Colonic mucosa (tissue), 4 donors: ENCODE measurements at places on chromosomes 4 and X. TPM values are rescaled to one million over a fixed set of nuclear protein-coding genes. Genes with fewer than 3 reads are reported as not detected.

GRCh38 chrX:94831364-94831763 is 1157.4 kb downstream of the FAM133A start:
- DNase-seq = no peak
- H3K36me3 ChIP-seq = no peaks in the 10 kb centered on the region
- no peaks in the 10 kb centered on the region for H3K4me1 ChIP-seq
- no peaks in the 10 kb centered on the region for H3K27me3 ChIP-seq
- no peak overlapping the region for H3K27ac ChIP-seq
- no peak overlapping the region for H3K4me3 ChIP-seq

- H3K27ac ChIP-seq = no peak overlapping the region
- no peak for DNase-seq
- H3K36me3 ChIP-seq = no peaks in the 10 kb centered on the region
- no peak overlapping the region for H3K4me3 ChIP-seq
Observed at GRCh38 chr4:140078366-140078765, 75.6 kb downstream of the MAML3 start.

DNA sequence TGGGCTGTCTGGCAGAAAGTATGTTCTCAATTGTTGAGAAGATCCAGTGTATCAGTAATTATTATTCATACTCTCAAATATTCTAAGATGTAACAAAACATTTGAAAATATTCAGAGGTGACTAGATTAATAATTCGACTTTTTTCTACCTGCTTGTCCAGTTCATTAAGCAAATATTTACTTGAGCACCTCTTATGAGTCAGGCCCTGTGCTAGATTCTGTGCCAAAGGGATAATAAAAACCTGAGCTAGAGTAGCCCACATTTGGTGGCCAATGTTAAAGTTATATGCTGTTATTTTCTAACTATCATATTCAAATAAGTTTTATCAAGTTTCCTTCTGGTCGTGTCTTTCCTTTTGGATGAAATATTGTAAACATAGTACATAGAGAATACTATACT is 58.5 kb downstream of the ARHGAP10 start:
- H3K27me3 ChIP-seq = no peaks in the 10 kb centered on the region
- DNase-seq = no peak
- H3K36me3 ChIP-seq = no peaks in the 10 kb centered on the region
- H3K4me3 ChIP-seq = no peak overlapping the region

- H3K27ac ChIP-seq = no peak overlapping the region
- DNase-seq = no peak
- H3K4me3 ChIP-seq = no peak overlapping the region
- H3K36me3 ChIP-seq = no peaks in the 10 kb centered on the region
- no peaks in the 10 kb centered on the region for H3K4me1 ChIP-seq
Observed at GRCh38 chr4:99861120-99861905, 32.9 kb downstream of the LAMTOR3 start.

TRIM2 gene
- total RNA-seq = 151 TPM

DNA sequence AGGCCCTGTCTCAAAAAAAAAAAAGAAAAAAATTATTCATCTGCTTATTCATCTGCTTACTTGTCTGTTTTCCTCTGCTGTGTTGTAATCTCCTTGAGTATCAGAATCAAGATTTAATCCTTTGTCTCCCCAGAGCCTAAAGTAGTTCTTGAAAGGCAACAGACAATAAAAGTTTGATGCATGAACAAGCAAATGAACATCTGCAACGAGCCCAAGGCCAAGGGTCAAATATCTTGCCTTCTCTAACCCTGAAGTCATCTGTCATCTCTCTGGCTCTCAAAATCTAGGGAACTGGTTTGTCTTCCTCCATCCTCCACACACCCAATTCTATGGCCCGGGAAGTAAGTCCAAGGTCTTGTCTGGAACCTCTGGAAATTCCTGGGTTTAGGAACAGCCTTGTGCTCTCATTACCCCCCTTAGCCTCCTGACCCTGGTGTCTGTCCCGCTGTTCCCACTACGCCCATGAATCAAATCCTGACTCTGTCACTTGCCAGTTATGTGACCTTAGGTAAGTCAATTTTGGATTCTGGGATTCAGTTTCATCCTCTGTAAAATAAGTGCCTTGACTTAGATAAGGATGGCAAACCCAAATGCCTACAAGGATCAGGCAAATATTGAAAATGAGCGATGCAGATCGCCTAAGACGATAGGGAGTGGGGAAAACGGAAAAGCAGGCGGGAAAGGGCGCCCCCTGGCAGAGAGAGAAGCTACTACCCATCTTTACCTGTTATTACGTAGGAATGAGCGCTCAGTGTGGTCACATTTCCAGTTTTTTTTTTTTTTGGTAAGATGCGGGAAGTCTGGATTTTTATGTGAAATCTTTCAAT is 102.7 kb upstream of the DHX15 start:
- DNase-seq = peak; percentile 54
- H3K27me3 ChIP-seq = no peaks in the 10 kb centered on the region
- H3K4me3 ChIP-seq = no peak overlapping the region
- H3K27ac ChIP-seq = no peak overlapping the region

- no peak overlapping the region for H3K4me3 ChIP-seq
- DNase-seq = peak; percentile 77
- H3K36me3 ChIP-seq = no peaks in the 10 kb centered on the region
- no peak overlapping the region for H3K27ac ChIP-seq
Observed at GRCh38 chrX:78024349-78025059, 55.1 kb upstream of the PGAM4 start.

GRCh38 chr4:183118141-183118540 is 19.1 kb downstream of the WWC2 start:
- no peaks in the 10 kb centered on the region for H3K27me3 ChIP-seq
- H3K36me3 ChIP-seq = no peaks in the 10 kb centered on the region
- DNase-seq = no peak

DNA sequence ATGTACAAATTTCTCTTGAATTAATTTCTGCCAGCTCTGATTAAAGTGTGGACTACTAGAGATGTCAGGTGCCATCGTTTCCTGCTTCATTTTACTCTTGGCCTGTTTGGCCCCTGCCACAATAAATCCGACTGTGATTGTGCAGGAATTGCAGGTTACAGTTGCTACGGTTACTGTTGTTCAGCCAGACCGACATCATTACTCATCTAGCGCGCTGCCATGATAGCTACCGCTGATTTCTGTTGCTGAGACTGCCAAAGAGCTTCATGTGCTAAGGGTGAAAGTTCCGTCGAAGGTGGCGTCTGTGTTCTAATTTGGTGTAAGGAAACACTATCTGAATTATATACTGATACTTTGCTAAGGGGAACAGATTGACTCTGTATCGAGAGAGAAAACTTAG is 22.1 kb downstream of the SLIT2 start:
- DNase-seq = no peak
- H3K27ac ChIP-seq = no peak overlapping the region
- H3K4me3 ChIP-seq = no peak overlapping the region
- H3K27me3 ChIP-seq = no peaks in the 10 kb centered on the region

GRCh38 chr4:30832639-30833038 is 112.5 kb downstream of the PCDH7 start:
- DNase-seq = no peak
- no peak overlapping the region for H3K4me3 ChIP-seq

GRCh38 chr4:98939438-98939837 is 10.5 kb upstream of the EIF4E start:
- H3K27ac ChIP-seq = no peak overlapping the region
- no peak overlapping the region for H3K4me3 ChIP-seq
- H3K4me1 ChIP-seq = no peaks in the 10 kb centered on the region
- H3K27me3 ChIP-seq = no peaks in the 10 kb centered on the region

DNA sequence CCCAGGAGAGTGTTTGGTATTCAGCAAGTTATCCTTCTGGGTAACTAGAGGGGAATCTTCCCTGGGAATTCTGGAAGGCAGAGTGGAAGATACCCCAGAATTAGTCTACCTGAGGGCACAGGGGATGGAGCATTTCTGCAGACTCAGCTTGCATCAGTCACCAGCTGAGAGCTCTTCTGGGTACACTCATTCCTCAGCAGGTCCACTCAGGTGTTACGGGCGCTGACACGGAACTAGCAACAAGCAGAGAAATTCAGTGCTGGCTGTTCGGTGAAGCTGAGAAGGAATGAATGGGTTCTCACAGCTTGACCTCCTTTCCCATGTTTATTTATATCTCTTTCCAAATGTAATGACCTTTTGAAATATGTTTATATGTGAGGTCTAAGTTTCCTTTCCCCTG is 106.0 kb upstream of the PNPLA4 start:
- no peaks in the 10 kb centered on the region for H3K36me3 ChIP-seq
- no peaks in the 10 kb centered on the region for H3K4me1 ChIP-seq
- H3K27me3 ChIP-seq = no peaks in the 10 kb centered on the region
- no peak overlapping the region for H3K27ac ChIP-seq
- no peak overlapping the region for H3K4me3 ChIP-seq

GRCh38 chrX:55167124-55167803 is 52.9 kb upstream of the PAGE5 start:
- H3K27ac ChIP-seq = no peak overlapping the region
- no peaks in the 10 kb centered on the region for H3K36me3 ChIP-seq
- H3K4me1 ChIP-seq = no peaks in the 10 kb centered on the region
- H3K4me3 ChIP-seq = no peak overlapping the region
- H3K27me3 ChIP-seq = no peaks in the 10 kb centered on the region
- DNase-seq = no peak

FAT4 gene
- 1.5 TPM for total RNA-seq

GLUD2 gene
- 0.74 TPM for total RNA-seq

GRCh38 chrX:16123222-16123786 is at the start of gene GRPR:
GRPR (plus strand) TSS chrX:16123565; CDS start chrX:16123954, 389 bp downstream.
- no peaks in the 10 kb centered on the region for H3K36me3 ChIP-seq
- H3K27me3 ChIP-seq = no peaks in the 10 kb centered on the region
- H3K27ac ChIP-seq = no peak within 1 kb of the TSS
- peak; percentile 79 for DNase-seq

- no peaks in the 10 kb centered on the region for H3K36me3 ChIP-seq
- no peak overlapping the region for H3K4me3 ChIP-seq
- DNase-seq = no peak
- no peaks in the 10 kb centered on the region for H3K27me3 ChIP-seq
- no peak overlapping the region for H3K27ac ChIP-seq
Observed at GRCh38 chr4:116243431-116243830, 841.9 kb downstream of the TRAM1L1 start.

H2BW2 gene
- not detected for total RNA-seq

GRCh38 chrX:82734140-82734539 is 774.0 kb upstream of the POU3F4 start:
- H3K27me3 ChIP-seq = no peaks in the 10 kb centered on the region
- H3K27ac ChIP-seq = no peak overlapping the region
- DNase-seq = no peak
- H3K4me1 ChIP-seq = no peaks in the 10 kb centered on the region
- H3K4me3 ChIP-seq = no peak overlapping the region
- H3K36me3 ChIP-seq = no peaks in the 10 kb centered on the region

- DNase-seq = no peak
- H3K4me1 ChIP-seq = no peaks in the 10 kb centered on the region
- H3K4me3 ChIP-seq = no peak overlapping the region
Observed at GRCh38 chr4:137700072-137700471, 167.8 kb upstream of the PCDH18 start.

TCEAL9 gene
- total RNA-seq = 23.9 TPM

DNA sequence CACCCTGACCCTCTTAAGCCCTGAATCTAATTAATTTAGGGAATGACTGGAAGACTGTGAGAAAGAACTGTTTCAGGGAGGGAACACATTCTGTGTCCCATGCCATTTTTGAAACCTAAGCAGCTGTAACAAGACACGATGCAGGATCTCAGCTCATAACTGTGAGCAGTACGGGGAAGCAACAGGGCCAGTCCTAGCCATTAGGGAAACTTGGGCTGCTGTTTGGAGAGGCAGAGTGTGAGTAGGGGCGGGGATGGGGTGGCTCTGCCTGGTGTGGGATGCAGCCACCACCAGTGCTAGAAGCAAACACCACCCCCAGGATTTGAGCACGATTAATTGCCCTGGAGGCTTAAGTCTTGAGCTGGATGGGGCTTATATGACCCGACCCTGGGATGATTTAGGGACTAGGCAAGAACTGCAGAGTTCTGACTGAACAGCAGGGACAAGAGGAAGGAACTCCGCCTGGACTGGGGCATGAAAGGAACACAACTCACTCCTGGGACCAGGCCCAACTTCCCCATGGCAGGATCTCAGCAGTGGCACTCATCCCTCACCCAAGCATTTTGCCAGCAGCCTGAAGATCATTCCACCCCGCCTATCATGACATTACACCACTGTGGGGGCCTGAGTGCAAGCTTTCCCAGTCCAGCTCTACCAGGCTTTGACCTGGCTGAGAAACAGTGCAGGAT is 43.1 kb downstream of the ATRX start:
- no peak for DNase-seq
- H3K4me1 ChIP-seq = no peaks in the 10 kb centered on the region
- H3K27me3 ChIP-seq = no peaks in the 10 kb centered on the region
- no peak overlapping the region for H3K4me3 ChIP-seq
- no peaks in the 10 kb centered on the region for H3K36me3 ChIP-seq
- H3K27ac ChIP-seq = no peak overlapping the region

DNA sequence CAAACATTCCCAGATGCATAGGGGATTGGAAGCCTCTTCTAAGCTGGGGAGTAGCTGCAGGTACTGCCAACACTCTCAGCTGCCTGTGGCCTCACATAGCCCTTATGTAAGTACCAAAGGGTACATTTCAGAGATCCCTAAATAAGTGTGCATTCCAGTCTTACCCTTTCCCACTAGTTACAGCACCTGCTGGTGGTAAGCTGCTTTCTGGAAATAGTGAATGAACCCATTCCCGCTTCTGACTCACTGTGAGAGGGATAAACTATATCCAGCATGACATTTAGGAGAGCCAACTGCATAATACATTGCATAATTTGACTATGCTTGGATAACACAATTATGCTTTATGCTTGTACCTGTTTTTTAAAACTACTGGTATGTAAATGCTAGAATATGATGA is 149.0 kb downstream of the FAM13A start:
- no peak for DNase-seq
- no peaks in the 10 kb centered on the region for H3K4me1 ChIP-seq
- H3K27ac ChIP-seq = no peak overlapping the region
- H3K4me3 ChIP-seq = no peak overlapping the region
- no peaks in the 10 kb centered on the region for H3K36me3 ChIP-seq
- H3K27me3 ChIP-seq = no peaks in the 10 kb centered on the region

ZIC3 gene
- total RNA-seq = not detected

ATP2B3 gene
- not detected for total RNA-seq

DNA sequence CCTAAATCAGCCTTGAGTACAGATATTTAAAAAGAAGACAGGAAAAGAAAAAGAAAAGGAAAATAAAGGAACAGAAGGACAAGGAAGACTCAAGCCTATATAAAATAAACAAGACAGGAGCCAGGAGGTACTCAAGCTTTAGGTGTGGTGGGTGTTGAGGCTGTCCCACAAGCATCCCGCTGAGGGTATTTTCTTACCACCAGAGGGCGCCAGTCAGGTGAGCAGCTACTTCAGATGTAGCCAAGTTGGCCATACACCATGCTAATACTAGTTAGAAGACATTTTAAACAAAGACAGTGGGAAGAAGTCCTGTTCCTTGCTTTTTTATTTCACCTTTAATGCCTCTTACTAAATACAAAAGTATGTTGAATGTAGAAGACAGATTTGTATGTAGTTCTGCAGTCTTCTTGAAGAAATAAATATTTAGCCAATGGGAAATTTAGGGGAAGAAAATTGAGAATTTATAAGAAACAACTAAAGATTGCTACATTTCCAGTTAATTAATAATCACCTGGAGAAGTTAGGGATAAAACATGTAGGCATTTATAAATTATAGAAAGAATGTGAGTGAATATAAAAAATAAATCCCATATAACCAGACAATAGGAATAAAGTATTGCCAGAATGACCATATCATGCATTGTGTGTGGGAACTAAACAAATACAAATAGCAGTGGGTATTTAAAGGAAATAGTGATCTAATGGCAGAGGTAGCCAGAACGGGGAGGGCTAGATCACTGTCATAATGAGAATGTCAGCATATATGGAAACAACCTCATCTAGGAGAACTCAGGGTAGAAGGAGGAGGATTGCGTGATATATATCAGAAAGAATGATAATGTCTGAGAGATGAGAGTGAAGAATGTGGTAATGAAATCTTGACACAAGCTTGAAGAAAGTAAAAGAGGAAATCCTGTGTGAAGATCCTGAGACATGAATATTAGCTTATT is 71.0 kb downstream of the MTHFD2L start:
- DNase-seq = peak; percentile 85
- no peak overlapping the region for H3K4me3 ChIP-seq
